Suppressor macrophage treated with lipopolysaccharide for 1 hour (primary cell): ENCODE measurements at places on chromosomes 1 and 21.

DNA sequence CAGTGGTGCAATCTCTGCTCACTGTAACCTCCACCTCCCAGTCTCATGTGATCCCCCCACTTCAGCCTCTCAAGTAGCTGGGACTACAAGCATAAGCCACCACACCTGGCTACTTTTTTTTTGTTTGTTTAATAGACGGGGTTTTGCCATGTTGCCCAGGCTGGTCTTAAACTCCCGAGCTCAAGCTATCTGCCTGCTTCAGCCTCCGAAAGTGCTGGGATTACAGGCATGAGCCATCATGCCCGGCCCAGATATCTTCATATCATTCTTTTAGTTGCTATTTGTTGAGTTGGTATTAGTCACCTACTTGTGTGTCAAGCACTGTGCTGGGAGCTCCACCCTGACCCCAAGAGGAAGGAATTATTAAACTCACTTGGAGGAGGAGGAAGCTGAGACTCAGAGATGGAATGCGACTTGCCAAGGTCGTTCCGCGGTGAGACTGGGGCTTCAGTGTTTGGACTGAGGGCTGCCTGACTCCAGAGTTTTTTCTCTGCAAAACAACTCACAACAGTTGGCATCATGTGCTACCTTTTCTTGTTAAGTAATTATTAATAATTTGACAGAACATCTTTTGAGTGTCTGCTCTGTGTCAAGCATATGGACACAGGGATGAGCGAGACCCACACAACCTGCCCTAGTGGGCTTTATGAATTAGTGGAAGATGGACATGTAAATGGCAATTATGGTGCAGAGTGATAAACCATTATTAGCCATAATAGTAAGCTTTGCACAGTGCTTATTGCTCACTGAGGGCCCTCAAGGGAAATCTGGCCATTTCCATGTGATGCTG is 132.0 kb downstream of the FOXD2 start:
- DNase-seq, result peak; percentile 23

DNA sequence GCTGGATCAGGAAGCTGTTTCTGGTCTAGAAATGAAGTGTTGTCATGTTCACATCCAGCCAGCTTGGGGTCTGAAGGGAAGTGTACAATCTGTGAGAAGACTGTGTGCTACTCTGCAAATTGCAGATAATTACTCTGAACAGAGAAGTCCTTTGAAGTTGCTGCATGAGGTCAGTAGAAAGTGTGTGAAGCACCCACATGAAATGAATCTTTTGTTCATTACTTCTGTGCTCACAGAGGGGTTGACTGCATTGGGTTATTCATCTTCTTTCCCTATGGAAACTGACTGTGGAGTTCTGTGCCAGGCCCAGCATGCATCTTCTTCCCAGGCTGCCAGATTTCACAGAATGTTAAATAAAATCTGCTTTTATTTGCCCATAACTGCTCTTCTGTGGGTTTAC is 47.1 kb downstream of the CTH start:
- no peak for DNase-seq

DNA sequence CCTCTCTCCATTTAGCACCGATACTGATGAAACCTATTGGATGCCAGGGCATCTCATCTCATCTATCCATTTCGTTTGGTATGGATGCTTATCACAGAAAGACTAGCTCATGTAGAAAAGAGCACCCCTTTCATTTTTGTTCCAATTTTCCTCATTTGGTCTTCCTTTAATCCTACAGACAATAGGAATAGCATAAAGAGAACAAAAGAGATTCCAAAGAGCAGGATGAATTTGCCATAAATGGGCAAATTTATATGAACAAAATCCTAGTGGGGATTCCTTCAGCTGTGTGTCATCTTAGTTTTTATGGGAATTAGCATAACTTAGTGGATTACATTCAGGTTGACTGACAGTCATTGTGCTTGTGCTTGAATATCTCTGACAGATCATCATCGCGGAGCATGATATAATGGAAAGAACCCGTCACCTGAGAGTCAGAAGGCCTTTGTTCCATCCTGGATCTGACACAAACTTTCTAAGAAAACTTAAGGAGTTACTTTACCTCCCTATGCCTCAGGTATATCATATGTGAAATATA is 777.5 kb upstream of the ADGRL2 start:
- no peak for DNase-seq

DNA sequence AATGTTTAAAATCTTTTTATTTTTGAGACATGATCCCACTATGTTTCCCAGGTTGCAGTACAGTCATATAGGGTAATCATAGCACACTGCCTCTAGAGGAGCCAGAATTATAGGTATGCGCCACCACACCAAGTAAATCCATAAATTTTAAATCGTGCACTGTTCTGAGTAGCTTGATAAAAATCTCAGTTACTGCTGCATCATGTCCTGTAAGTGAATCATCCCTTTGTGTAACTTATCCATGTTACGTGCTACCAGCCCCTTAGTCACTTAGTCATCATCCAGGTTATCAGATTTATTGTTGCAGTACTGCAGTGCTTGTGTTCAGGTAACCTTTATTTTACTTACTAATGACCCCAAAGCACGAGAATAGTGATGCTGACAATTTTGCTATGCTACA is 1770.9 kb downstream of the BRINP3 start:
- DNase-seq, result no peak

DNA sequence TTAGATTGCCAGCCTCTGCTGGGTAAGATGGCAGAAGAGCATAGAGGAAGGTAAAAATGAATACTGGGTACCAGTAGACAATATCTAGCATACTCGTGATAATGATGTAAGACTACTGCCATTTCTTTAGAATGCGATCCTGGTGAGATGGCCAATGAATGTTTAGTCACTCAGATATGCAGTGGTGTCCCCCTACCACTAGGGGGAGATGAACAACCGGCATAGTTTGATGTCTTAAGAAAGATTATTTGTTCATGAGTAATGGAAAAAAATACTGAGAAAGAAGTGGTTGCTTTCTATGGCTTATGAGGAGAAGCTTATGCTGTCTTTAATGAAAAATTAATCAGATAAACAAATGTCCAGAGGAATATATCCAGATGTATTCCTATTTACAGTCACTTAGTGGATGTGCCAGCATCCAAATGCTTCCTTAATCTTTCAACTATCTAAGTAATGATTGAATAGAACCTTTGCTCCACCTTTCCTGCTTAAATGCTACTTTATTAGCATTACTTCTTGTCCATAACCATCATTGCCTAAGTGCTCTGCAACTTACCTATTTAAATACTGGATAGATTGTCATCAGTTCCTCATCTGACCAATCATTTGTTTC is 256.6 kb downstream of the ST6GALNAC3 start:
- DNase-seq, result peak; percentile 70

GRCh38 chr1:55793856-55794255 is 578.7 kb upstream of the USP24 start:
- DNase-seq, result no peak

- no peak for DNase-seq
Measured at GRCh38 chr21:31616216-31616615, 43.3 kb upstream of the SOD1 start.

- peak; percentile 43 for DNase-seq
Measured at GRCh38 chr1:54542962-54543539, 5.0 kb upstream of the ACOT11 start.

GRCh38 chr1:91501523-91501851 is 836 bp downstream of the CDC7 start:
- peak; percentile 38 for DNase-seq

DNA sequence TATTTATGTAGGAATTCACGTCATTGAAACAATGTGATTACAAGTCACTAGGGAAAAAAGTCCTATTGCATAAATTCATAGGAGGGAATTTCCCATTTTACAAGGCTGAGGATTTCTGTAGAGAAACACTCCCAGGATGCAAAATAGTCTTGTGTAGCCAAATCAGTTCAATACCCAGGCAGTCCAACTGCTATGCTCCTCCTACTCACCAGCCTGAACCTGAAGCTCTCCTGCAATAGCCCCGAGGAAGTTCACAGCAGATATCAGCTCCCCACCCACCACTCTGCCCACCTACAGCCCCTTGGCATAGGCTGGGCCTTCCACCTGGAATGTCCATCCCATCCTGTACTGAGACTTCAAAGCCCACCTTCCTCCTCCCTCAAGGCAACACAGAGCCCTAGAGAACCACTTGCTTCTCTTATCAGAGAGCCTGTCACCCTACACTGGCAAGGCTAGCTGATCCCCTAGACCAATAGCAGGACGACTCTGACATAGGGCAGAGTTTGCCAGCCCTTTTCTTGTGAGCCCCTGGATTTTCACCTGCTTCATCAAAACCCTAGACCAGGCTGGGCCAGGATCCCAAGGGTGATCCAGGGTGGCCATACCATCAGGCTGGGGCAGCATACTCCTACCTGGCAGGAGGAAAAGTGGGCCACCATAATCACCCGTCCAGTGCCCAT is 1.5 kb downstream of the LSS start:
- DNase-seq, result peak; percentile 94
